GM12864 (cell line): ENCODE measurements at places on chromosomes 1 and 21.

DNA sequence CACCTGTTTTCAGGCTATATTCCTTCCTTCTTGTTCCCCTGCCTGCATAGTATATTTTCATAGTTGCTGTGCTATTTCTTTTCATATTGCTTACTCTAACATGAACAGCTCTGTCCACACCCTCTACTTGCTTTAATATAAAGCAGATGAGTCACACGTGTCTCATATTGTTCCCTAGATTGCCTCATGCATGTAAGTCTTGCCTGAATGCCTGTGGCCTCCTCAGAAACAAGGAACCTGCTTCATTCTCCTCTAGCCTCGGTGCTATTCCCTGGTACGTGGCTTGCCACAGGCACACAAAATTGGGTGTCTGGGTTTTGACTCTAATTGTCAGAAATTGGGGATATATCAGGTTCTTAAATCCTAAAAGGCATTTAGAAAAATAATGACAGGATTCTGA, 16.5 kb upstream of the PKP1 start:
- DNase-seq, result no peak

DNA sequence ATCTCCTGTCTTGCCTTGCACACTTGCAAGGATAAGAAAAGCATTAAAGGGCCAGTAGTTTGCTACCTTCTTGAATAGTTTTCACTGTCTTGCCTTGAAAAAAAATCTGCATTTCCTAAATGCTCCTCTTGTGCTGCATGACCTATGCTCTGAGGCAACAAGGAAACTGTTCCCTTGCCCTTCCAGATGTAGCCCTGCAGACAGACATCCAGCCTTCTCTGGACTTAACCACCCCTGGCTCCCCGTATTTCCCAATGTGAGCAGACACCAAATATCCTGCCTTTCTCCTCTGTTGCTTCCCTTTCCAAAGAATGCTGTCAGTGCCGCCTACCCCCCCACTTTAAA, 177.6 kb downstream of the GABPA start:
- DNase-seq, result no peak

DNA sequence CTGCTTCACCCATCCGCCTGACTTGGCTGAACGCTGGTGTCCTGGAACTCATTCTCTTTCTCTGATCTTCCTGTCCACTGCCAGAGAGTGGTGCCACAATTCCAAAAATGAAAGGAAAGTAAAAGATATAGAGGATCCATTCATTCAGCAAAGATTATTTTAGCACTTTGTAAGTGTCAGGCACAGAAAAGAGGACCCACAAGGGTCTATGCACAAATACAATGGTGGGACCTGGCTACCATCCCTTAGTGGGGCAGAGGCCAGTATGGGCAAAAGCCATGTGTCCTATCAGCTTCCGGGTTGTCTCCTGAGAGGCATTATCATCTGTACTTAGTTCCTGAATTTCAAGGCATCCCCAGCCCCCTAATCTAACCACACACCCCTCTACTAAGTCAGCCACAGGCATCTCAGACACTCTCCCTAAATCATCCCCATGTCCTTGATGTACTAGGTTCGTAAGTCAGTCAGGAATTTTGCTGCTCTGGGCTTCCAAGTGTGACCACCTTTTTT, 19.0 kb downstream of the SSR2 start:
- no peak for DNase-seq

DNA sequence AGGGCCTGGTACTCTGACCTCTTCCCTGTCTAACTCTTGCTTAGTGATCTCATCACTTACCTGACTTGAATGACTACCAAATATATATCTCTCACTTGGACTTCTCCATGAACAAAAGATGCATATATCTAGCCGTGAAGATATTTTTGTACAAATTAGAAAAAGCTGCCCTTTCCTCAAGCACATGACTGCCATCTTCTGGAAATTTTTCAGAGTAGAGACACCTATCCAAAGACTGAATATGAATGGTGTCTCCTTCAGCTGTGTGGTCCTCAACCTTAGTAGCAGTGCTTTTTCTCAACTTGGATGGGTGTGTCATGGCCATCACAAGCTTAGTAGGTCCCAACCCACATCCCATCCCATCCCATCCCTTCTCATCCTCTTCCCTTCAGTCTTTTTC, 142.3 kb downstream of the DNM3 start:
- no peak for DNase-seq

DNA sequence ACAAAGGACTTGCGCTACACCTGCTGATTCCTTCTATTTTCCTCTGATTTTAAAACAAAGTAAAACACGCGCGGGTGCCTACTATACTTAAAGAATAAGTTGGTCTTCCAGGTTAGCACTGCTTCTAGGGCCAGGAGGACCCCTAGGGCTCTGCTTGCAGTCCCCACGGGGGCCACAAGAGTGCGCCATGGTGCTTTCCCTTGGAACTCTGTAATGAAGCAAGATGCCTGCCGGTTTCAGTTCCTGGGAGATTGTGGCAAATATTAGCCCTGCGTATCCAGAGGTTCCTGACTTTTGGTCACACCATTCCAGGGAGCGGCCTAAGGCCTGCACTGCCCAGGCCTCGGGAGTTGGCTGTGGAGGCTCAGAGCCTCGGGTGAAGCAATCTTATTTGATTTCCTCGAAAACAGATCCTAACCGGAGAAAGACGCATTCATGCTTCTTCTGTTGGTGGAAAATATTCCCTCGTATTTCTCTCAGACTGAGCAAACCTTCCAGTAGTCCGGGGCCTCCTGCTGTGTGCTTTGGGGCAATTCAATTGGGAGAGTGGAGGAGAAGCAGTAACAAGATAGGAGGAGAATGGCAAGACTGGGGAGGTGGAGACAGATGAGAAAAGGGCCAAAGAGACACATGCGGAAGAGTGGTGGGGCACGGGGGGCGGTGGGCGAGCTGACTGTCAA, 25.3 kb downstream of the ADAM30 start:
- DNase-seq, result no peak

DNA sequence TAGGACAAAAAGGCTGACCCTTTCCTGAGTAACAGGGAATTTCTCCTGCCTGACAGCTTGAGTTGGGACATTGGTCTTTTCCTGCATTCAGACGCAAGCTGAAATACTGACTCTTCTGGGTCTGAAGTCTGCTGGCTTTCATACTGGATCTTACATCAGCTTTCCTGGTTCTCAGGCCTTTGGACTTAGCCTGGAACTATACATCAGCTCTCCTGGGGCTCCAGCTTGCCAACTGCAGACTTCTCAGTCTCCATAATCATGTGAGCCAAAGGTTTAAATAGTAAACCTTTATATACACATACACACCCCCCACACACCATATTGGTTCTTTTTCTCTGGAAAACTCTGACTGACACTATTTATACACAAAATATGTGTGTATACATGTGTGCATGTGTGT, 59.0 kb upstream of the KCND3 start:
- no peak for DNase-seq

DNA sequence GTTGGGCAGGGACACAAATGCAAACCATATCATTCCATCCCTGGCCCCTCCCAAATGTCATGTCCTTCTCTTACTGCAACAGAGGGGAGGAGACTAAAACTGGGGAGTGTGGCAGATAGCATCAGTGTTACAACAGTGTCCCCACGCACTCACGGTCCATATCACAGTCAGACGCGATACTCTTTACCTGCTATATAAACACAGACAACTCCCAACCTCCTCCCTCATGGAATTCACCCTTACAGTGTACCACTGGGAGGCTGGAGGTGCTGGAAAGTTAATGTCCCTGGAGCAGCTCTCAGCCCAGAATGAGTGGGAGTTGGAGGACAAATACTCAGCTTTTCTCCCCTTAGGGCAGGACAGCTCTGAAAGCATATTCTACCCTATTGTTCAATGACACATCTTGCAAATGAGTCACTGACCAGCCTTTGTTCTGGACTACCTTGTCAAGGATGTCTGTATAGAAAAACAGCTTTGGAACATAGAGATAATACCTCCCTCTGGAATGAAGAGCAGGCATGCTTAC, 445.9 kb downstream of the SETD4 start:
- no peak for DNase-seq

DNA sequence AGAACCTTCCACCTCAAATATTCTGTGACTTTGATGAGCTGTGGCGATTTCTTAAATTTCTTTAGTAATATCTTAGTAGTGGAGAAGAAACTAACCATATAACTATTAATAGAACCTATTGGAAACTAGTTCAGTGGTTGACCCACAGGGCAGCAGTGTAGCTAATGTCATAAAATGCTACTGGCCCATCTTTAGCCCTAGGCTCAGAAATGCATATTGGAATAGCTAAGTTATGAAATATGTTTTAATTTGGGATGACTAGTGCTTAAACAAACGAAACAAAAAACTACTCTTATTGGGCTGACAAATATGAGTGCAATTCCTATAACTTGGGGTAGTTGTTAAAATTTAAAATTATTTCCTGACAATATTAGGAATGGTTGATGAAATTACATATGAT, 20.2 kb downstream of the MACO1 start:
- no peak for DNase-seq

DNA sequence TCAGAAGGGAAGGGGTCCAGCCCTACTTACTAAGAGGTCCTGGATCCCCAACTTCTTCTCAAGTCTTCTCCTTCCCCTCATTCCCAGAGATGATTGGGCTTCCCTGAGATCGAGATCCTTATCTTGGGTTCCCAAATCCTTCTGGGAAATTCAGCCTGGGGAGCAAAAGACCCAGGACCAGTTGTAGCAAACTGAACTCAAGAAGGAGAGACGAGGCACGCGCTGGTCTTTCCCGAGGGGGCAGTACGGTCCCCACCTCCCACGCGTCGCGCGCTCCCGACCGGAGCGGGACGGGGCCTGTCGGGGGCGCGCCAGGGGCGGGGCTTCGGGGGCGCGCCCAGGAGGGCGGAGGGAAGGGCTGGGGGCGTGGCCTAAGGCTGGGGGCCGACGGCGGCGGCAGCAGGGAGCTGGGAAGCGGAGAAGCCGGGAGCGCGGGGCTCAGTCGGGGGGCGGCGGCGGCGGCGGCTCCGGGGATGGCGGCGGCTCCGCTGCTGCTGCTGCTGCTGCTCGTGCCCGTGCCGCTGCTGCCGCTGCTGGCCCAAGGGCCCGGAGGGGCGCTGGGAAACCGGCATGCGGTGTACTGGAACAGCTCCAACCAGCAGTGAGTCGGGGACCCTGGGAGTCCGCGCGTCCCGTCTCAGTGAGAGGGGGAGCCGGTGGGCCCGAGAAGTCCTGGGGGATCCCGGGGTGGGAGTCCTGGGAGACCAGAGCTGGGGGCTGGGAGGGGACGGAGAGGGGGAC, at the start of gene EFNA3:
EFNA3 (plus strand) TSS at position 369 of the 741 bp plus-strand sequence; CDS start at position 474, 105 bp downstream.
- DNase-seq, result no peak
